ENCODE measurements at places on chromosomes 16 and 17.

DNA sequence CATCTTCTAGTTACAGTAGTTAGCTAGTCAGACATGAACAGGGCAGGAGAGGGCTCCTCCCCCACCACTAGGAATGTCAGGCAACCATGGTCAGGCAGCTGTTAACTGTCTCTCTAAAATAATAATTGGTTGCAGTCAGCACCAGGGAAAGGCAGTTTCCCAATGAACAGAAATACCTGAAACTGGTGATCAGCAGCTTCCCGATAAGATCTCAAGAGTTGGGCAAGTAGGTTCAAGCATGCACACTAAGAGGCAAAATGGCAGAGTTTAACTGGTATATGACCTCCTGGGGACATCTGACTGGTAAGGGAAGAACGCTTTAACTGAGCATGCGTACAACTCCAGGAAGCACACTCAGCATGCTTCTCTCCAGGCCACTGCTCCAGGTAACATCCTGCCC, 12.6 kb upstream of the XYLT1 start:
- no peak for DNase-seq

- no peak for DNase-seq
Measured at GRCh38 chr17:3534881-3535252, 22.7 kb downstream of the TRPV3 start.

DNA sequence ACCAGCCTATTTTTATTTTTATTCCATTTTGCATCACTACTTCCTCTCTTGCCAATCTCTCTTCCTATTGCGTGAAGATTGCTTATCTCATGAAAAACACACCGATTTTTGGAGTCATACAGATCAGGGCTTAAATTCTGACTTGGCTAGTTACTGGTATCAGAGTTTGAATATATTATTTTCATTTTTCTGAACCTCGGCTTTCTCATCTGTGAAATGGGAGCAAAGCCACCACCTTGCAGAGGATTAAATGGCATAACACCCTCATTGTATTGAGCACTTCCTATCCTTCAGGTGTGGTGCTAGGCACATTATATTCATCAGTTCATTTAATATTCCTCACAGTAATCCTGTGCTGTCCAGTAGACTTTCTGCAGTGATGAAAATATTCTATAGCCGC, 208.8 kb downstream of the HAPSTR1 start:
- no peak for DNase-seq

DNA sequence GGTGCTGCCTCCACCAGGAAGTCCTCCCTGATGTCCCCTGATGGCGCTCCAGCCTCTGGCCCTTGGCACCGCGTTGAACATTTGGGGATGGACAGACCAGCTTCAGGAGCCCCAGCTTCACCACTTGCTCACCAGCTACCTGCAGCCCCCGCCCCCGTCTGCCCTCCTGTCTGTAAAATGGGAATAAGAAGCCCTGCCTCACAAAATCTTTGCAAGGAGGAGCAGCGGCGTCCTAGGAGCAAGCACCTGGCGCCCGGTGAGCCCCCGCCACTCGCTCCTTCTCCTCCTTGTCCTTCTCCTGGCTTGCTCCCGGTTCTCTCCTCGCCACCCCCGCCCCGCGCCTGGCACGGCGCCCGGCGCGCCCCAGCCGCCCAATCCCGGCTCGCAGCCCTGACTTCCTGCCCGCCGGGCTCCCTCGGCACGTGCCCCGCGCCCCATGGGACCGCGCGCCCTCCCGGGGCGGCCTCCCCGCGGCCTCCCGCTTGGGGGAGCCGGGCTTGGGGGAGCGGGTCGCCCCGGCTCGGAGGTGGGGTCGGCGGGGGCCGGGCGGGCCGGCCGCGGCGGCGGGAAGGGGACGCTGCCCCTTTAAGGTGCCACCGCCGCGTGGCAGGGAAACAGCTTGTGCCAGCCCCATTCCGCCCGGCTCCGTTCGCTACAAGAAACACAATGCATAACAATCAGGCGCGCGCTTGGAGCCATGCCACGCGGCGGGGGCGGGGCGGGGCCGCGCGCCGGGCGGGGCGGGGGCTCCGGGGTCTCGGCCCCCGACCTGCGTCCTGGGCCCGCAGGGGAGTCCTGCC, 9.1 kb upstream of the PPP1R1B start:
- DNase-seq = peak; percentile 76

- DNase-seq = peak; percentile 90
Measured at GRCh38 chr17:44599298-44600175, 42.3 kb downstream of the FZD2 start.

- DNase-seq = no peak
Measured at GRCh38 chr17:38671939-38672720, 2.6 kb downstream of the EPOP start.

GRCh38 chr17:56142325-56142724, 10.9 kb upstream of the ANKFN1 start:
- no peak for DNase-seq

DNA sequence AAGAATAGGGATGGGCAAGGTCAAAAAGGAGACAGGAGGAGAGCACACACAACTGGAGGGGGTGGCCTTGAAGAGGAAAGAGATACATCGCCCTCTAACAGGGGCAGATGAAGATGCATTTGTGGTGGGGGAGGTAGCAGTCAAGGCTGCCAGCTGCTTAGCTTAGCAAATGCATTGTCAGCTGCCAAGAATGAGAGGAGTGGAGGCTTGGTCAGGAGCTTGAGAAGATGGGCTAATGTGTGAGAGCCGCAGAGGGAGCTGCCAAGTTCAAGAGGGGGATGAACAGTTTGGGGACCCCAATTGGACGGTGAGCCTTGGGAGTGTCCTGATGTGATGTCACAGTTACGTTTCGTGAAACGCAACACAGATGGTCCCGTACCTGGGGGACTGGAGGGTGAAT, 28.9 kb upstream of the GNA13 start:
- peak; percentile 48 for DNase-seq

DNA sequence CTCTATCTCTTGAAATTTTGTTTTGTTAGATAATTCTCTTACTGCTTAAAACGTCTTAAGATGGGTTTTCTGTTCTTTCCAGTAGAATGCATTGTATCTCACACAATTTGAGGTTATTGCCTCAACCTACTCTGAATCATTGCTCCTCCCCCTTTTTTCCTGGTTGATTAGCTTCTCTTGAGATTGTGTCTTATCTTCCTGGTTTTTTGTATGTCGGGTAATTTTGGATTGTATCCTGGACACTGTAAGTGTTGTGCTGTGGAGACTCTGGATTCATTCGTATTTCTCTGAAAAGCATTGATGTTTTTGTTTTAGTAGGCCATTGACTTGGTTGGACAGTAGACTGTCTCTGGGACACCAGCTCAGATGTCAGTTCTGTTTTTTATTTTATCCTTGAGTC, 26.1 kb downstream of the PRKCB start:
- DNase-seq = no peak

- peak; percentile 50 for DNase-seq
Measured at GRCh38 chr16:17194190-17194780, 276.5 kb downstream of the XYLT1 start.

GRCh38 chr17:40464392-40464855, 21.2 kb downstream of the IGFBP4 start:
- no peak for DNase-seq

DNA sequence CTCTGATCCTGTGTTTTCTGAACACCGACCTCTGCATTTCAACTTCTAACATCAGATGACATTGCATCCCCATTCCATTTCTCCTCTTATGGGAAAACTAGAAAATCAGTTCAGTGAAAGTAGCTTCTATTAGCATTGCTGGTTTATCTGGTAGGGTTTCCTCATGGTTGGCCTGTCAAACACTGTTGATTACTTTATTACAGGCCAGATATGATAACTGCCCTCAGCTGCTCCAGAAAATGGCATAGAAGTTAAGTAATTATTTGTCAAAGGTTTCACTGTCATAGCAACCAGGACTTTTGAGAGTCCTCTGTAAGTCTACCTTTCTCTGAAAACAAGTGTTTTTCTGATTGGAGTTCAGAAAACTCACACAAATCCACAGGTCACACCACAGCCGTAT, 3.0 kb downstream of the GFOD2 start:
- DNase-seq = no peak

GRCh38 chr17:48647963-48648245, 21.7 kb upstream of the HOXB9 start:
- DNase-seq = no peak

GRCh38 chr16:88882358-88883030, 16.0 kb upstream of the PABPN1L start:
- no peak for DNase-seq

GRCh38 chr16:57167953-57168352, 17.9 kb downstream of the PSME3IP1 start:
- DNase-seq = no peak

GRCh38 chr17:40072040-40072734, 9.4 kb downstream of the THRA start:
- peak; percentile 66 for DNase-seq

DNA sequence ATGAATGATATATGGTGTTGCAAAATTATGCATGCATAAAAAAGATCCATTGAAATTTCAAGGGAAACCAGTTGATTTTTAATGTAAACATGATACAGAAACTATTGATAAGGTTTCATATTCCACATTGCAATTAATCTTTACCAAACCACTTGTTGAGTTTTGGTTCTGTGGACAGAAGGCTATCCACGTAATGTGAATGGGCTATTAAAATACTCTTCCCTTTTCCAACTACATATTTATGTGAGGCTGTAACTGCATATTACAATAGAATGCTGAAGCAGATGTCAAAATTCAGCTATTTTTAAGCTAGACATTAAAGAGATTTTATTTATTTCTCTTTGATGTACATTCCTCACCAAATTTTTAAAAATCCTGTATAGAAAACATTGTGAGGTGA, 33.7 kb upstream of the VPS4A start:
- DNase-seq = peak; percentile 18

- no peak for DNase-seq
Measured at GRCh38 chr17:12231355-12231682, 210.6 kb downstream of the MAP2K4 start.

- DNase-seq = no peak
Measured at GRCh38 chr17:63279498-63280230, 166.4 kb downstream of the CYB561 start.

GRCh38 chr17:58249270-58250133, 11.1 kb downstream of the LPO start:
- DNase-seq = peak; percentile 72

GRCh38 chr16:51272420-51272819, 121.3 kb upstream of the SALL1 start:
- no peak for DNase-seq

DNA sequence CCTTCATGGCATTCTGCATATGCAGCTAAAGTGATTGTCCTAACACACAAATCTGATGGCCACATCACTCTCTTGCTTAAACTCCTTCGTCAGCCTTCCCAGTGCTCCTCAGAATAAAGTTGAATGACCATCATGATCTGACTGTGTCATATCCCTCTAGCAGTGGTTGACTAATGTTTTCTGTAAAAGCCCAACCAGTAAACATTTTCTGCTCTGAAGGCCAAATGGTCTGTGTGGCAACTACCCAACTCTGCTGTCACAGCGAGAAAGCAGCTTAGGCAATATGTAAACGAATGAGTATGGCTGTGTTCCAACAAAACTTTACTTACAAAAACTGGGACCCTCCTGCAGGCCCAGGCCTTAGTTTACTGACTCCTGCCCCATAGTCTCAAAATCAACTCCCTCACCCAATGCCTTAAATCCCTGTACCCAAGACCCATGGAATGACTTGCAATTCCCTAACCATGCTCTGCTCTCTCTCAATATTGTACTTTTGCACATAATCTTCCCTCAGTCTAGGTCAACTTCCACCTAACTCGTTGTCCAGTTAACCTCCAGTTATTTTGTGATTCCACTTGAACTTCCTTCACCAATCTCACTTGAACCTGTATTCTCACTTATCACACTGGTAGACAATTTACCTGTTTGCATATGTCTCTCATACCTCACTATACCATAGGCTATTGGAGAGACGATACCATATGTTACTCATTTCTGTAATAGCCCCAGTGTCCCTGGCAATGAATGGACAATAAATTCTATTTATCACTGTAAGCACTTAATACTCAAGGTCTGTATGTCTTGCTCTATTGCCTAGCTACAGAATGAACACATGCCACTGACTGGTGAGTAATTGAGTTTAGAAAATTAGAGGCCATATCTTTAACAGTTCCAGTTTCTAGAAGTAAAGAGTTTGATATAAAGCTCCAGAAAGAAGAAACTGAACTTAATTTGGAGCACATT, 29.1 kb downstream of the TMEM100 start:
- DNase-seq = peak; percentile 94

DNA sequence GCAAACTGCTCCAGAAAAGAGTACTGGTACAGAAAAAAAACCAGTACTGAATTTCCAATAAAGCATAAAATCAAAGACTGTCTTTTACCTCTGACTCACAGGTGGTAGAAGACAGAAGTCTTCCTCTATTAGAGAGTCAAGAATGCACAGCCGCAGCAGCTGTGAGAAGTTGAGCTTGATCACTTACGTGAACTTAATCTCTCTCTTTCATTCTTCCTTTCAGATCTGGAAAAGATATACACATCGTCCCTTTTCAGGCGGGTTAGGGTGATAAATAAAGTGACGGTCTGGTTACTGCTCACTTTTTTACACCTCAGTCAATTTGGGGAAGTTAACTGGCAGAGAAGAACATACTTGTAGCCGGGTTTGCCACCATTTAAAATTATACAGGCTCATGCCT, 3.9 kb downstream of the IFT140 start:
- no peak for DNase-seq

DNA sequence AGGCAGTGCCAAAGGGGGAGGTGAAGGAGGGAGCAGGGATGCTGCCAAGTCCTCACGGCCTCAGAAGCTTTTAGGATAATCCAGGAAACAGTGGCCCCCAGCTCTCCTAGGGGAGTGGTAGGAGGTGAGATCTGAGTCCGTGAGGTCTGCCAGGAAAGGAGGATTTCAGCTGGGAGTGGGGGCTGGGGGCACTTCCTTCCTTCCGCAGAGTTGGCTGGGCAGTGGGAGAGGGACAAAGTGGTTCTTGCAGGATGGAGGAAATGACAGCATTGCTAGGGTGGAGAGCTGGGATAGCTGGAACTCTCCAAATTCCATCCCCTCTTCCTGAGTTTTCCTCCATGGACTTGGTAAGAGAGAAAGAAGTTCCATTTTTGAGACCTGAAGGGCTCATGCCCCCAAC, 4.8 kb upstream of the SP6 start:
- peak; percentile 70 for DNase-seq

GRCh38 chr16:25838724-25839186, 147.0 kb downstream of the HS3ST4 start:
- DNase-seq = peak; percentile 58

- DNase-seq = peak; percentile 22
Measured at GRCh38 chr17:82244413-82245133, 15.7 kb downstream of the SLC16A3 start.

DNA sequence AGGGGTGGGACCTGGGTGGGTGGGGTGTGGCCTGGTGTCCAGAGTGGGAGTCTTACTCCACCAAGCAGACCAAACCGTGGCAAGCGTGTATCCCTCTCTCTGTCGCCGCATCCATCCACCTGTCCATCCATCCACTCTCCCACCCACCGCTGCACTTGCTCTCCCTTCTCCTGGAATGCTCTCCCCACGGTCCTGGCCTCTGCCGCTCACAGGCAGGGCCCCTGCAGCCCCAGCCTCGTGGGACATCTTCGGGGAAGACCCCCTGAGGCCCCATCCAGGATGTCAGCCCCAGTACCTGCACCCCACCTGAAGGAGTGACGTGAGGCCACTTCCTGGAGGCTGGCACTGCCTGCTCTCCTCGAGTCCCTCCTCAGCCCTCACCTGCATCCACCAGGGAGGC, 189.5 kb upstream of the GSE1 start:
- no peak for DNase-seq
